ENCODE measurements at places on chromosomes 7 and 10. TPM values are rescaled to one million over a fixed set of nuclear protein-coding genes. Genes with fewer than 3 reads are reported as not detected.

- no peak for DNase-seq
Measured at GRCh38 chr7:99453105-99453504, 12.9 kb downstream of the ATP5MF start.

SLC13A1 gene
- total RNA-seq: not detected

GRCh38 chr7:120609136-120609753 is 248.7 kb downstream of the TSPAN12 start:
- DNase-seq: peak; percentile 39

CREB5 gene
- total RNA-seq: 52.7 TPM

- no peak for DNase-seq
Measured at GRCh38 chr7:72317341-72317740, 94.8 kb downstream of the CALN1 start.

DNA sequence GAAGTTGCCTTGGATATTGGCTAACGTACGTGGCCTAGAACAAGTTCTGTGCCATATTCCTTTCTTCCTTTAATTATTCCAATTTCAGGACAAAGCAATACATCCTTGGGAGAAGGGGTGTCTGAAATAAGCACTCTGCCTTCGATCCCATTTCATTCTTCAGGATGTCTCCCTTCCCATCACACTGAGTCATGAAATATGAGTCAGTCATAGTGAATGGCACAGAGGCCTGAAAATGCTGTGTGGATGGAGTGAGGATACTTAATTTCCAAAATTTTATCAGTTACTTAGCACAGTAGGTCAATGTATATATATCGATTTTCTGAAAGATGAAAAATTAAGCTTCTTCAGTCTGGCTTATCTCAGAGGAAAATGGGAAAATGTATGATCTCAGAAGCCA is 19.5 kb downstream of the EVX1 start:
- DNase-seq: no peak

- no peak for DNase-seq
Measured at GRCh38 chr10:17153321-17153720, 23.7 kb upstream of the CUBN start.

DNA sequence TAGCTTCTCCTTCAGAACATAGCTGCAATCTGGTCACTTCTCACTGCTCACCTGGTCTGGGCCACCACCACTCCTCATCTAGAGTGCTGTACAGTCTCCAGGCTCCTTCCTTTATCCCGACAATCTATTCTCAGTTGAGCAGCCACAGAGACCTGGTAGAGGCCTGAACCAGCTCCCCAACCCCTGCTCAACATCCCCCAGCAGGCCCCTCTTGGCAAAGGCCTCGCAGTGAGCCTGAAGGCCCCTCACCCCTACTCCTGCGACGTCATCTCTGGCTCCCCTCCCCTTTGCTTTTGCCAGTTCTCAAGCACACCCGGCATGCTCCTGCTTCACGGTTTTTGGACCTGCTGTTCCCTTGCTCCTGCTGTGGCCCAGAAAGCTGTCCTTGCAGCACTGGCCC is 113.9 kb downstream of the ARHGAP22 start:
- no peak for DNase-seq

DNA sequence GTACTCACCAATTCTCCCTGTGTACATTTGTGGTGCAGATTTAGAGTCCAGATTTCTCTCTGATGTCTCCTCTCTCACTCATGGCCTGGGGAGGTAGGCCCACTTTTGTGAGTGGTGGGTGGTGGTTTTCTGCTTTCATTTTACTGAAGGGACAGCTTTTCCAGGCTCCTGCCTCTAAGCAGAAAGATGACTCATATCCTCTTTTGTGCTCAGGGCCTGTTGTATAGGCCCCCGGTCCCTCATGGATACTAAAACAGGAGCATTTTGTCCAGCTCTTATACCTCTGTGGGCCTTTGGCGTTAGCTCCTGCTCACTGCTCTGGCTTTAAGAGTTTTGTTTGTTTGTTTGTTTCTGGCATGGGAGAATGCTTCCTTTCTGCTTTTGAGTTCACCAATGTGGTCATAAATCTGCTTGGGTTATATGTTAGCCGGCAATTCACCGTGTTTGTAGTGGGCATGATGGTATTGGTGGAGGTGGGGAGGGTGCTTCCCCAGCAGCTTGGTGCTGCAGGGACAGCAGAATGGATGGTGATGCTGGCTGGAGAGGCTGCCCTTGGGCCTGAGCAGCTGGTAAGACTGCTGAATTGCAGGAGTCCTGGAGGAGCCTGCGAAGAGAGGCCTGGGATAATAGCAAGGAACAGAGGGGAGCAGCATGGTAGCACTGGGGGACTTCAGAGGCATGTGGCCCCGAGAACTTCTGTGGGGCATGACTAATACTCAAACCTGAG is 468.7 kb downstream of the RPS24 start:
- no peak for DNase-seq

C7orf33 gene
- not detected for total RNA-seq

GRCh38 chr10:682931-683447 is 6.5 kb downstream of the DIP2C start:
- DNase-seq: no peak

DNA sequence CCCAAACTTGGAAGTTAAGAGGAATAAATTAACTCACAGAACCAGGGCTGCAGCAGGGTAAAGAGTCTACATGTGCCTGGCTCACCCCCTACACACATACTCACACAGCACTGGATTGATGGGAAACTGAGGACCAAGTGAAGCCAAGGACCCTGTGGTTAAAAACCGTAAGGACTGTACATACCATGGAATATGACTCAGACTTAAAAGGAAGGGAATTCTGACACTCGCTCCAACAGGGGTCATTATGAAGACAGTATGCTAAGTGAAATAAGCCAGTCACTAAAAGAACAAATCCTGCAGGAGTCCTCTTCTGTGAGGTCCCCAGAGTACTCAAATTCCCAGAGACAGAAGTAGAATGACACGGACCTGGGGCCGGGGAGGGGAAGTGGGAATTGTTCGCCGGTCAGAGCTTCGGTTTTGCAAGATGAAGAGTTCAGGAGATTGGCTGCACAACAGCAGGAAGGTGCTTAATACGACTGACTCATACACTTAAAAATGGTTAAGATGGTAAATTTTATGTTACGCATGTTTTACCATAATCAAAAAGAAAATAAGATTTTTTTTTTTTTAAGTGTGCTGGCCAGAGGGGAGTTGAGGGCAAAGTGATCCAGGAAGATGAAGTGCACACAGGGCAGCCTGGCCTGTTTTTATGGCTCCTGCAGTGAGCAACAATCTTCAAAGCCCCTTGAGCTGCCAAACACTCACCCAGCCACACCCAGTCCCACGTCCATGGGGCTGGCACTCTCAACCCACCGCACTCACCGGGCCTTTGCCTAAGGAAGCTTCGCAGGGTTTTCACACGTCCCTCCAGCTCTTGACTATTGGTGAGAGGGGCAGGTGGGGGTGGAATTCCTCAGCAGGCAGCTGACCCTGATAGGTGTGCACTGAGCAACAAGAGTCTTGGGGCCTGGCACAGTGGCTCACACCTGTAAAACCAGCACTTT is 26.4 kb downstream of the DRGX start:
- no peak for DNase-seq

OR2A7 gene
- total RNA-seq: 12.5 TPM
